CD4-positive, alpha-beta T cell (primary cell): ENCODE measurements at places on chromosomes 6 and 20.
A peak's percentile ranks its signal among the peaks of the same experiment; 100 is the strongest.

DNA sequence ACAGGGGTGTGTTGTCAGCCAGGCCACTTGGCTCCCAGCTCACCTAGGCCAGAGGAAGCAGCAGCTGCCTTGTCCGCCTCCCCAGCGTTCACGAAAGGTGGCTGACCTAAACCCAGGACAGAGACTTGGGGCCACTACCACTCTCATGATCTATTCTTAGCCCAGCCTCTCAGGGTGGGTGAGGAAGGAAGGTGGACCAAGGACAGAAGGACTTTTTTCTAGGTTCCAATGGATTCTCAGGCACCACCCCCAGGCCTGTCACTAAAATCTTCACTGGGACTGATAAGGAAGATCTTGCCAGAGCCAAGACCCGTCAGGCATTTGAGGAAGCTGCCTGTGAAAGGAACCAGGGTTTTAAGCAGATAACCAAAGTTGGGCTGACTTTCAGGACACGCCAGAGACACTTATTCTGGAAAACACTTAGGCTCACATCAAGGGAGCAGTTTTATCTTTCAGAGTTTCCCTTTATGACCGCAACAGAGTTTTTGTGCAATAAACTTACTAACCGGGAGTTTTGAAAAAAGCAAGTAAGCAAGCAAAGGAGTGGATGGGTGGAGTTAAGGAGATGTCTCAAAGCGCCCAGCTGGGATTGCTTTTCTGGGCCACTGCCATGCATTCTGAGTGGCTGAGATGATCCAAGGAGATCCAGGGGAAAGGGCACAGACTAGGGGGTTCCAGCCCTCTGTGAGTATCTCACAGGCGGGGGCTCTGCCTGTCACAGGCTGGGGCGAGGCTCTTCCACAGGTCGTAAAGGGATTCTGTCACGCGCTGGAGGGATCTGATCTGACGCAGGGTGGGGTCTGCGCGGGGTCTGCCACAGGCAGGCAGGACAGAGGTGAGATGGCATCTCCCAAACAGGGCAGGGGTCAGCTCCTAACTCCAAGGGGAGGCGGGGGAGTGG is 989 bp downstream of the FITM2 start:
- no peak for DNase-seq
- H3K27ac ChIP-seq, result no peak overlapping the region
- no peaks in the 10 kb centered on the region for H3K27me3 ChIP-seq
- H3K4me3 ChIP-seq, result peak overlapping the region; percentile 99

- no peak overlapping the region for H3K4me3 ChIP-seq
- no peak overlapping the region for H3K27ac ChIP-seq
- H3K36me3 ChIP-seq, result no peaks in the 10 kb centered on the region
- no peak for DNase-seq
These were observed 86.9 kb downstream of the KIF6 start for GRCh38 chr6:39638126-39638822.

DNA sequence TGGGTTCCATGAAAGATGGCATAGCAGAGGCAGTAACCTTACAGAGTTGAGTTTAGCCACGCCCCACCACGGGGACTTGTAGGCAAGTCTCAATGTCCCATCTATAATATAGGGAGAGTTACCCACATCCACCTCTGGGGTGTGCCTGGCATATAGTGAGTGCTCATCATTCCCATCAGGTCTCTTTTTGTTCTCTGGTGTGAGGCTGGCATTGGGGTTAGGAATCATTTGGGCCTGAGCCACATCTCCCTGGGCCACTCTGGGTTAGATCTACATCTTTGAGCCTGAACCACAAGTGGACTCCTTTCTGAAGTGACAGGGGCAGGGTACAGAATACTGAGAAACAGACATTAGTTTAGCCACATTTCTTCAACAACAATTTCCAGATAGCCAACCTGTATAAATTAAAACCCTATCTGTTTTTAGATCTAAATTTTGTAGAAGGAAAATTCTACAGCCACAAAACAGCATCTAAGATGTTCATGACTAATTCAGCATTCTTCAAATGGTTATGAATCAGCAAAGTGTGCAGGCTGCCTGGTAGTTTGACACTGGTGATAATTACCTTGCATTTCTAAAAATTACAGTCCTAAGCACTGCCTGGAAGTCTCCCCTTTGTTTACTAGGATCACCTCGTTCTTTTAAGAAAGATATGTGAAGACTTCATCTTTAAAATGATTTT is 20.1 kb downstream of the RNF24 start:
- H3K4me1 ChIP-seq, result peaks cover 23% of the 10 kb centered on the region
- no peaks in the 10 kb centered on the region for H3K27me3 ChIP-seq
- H3K27ac ChIP-seq, result no peak overlapping the region
- no peaks in the 10 kb centered on the region for H3K36me3 ChIP-seq

DNA sequence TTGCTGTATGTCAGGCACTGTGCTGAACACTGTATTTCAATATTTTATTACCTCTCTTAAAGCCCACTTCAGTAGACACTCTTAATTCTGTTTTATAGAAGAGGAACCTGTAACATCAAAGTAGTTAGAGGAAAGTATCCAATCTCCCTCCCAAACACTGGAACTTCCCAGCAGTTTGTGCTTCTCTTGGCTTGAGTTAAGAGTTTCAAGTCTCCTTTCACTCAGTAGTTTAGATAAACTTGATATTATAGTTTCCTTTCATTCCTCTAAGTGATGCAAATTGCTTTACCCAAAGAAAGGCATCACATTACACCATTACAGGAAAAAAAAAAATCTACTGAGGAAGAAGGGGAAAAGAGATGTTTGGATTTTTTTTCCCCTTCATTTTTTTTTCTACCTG is 164.3 kb downstream of the TSHZ2 start:
- no peaks in the 10 kb centered on the region for H3K4me1 ChIP-seq
- H3K4me3 ChIP-seq, result no peak overlapping the region
- no peaks in the 10 kb centered on the region for H3K27me3 ChIP-seq
- H3K36me3 ChIP-seq, result no peaks in the 10 kb centered on the region

DNA sequence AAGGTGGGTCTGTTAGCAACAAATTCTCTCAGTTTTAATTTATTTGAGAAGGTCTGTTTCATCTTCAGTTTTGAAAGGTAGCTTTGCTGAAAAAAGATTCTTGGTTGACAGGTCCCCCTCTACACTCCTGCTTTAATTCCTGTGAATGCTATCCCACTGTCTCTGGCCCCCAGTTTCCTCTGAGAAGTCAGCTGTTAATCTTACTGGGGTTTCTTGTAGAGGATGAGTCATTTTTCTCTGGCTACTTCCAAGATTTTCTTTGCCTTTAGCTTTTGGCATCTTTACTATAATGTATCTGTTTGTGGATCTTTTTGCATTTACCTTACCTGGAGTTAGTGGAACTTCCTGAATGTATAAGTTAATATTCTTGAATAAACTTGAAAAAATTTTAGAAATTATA is 122.7 kb downstream of the MMS22L start:
- H3K4me1 ChIP-seq, result no peaks in the 10 kb centered on the region
- H3K4me3 ChIP-seq, result no peak overlapping the region
- peaks cover 19% of the 10 kb centered on the region for H3K36me3 ChIP-seq
- H3K27me3 ChIP-seq, result no peaks in the 10 kb centered on the region
- no peak overlapping the region for H3K27ac ChIP-seq
- no peak for DNase-seq

GRCh38 chr6:133773776-133774175 is 115.1 kb upstream of the TCF21 start:
- no peak overlapping the region for H3K27ac ChIP-seq
- no peak overlapping the region for H3K4me3 ChIP-seq
- no peaks in the 10 kb centered on the region for H3K4me1 ChIP-seq
- H3K27me3 ChIP-seq, result no peaks in the 10 kb centered on the region
- DNase-seq, result no peak
- H3K36me3 ChIP-seq, result no peaks in the 10 kb centered on the region

GRCh38 chr20:57415771-57416170 is 24.6 kb downstream of the RBM38 start:
- H3K4me1 ChIP-seq, result peaks cover 13% of the 10 kb centered on the region
- no peak overlapping the region for H3K27ac ChIP-seq

DNA sequence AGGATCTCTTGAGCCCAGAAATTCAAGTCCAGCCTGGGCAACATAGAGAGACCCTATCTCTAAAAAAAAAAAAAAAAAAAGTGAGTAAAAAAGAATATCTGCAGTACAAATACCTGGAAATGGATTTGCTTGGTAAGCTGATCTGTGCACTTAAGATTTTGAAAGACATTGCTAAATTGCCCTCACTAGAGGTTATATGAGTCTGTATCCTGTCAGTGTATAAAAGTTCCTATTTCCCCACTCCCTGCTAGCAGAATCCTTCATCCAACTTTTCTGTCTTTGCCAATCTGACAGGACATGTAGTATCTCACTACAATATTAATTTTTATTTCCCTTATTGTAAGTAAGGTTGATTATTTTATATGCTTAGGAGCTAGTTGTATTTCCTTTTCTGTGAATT is 36.1 kb downstream of the BICRAL start:
- no peak for DNase-seq
- no peak overlapping the region for H3K27ac ChIP-seq
- H3K36me3 ChIP-seq, result peaks cover 10% of the 10 kb centered on the region
- no peaks in the 10 kb centered on the region for H3K27me3 ChIP-seq

DNA sequence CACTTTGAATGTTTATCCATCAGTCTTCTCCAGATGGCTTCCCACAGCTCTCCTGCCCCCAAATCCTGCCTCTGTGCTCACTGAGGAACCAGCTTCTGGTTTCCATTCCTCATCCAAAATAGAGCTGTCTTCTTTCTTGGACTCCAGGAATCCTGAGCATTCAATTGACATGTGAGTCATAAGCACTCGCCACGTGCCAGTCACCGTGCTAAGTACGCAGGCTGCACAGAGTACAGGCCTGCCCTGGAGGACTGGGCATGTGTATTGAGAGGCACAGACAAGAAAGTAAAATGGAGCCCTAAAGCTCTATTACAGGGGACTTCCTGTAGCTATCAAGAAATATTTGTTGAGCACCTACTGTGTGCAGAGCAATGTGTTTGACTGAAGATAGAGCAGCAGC is 39.7 kb upstream of the LRFN2 start:
- H3K27me3 ChIP-seq, result no peaks in the 10 kb centered on the region
- H3K4me1 ChIP-seq, result no peaks in the 10 kb centered on the region
- DNase-seq, result no peak
- H3K36me3 ChIP-seq, result no peaks in the 10 kb centered on the region
- no peak overlapping the region for H3K27ac ChIP-seq

DNA sequence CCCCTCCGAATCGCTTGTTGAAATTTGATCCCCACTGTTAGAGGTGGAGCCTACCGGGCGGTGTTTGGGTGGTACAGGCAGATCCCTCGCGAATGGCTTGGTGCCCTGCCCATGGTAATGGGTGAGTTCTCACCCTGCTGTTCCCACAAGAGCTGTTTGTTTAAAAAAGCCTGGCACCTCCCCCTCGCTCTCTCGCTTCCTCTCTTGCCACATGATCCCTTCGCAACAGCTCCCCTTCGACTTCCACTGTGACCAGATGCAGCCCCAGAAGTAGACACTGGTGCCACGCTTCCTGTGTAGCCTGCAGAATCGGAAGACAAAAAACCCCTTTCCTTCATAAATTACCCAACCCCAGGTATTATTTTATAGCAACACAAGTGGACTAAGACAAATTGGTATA is 292.2 kb upstream of the QKI start:
- no peak for DNase-seq
- H3K36me3 ChIP-seq, result no peaks in the 10 kb centered on the region
- no peaks in the 10 kb centered on the region for H3K27me3 ChIP-seq
- H3K4me3 ChIP-seq, result no peak overlapping the region
- no peaks in the 10 kb centered on the region for H3K4me1 ChIP-seq
- H3K27ac ChIP-seq, result no peak overlapping the region

GRCh38 chr20:13105039-13105438 is 96.3 kb downstream of the SPTLC3 start:
- H3K27ac ChIP-seq, result no peak overlapping the region
- H3K27me3 ChIP-seq, result no peaks in the 10 kb centered on the region
- no peaks in the 10 kb centered on the region for H3K4me1 ChIP-seq
- no peak overlapping the region for H3K4me3 ChIP-seq
- no peak for DNase-seq
- H3K36me3 ChIP-seq, result no peaks in the 10 kb centered on the region

DNA sequence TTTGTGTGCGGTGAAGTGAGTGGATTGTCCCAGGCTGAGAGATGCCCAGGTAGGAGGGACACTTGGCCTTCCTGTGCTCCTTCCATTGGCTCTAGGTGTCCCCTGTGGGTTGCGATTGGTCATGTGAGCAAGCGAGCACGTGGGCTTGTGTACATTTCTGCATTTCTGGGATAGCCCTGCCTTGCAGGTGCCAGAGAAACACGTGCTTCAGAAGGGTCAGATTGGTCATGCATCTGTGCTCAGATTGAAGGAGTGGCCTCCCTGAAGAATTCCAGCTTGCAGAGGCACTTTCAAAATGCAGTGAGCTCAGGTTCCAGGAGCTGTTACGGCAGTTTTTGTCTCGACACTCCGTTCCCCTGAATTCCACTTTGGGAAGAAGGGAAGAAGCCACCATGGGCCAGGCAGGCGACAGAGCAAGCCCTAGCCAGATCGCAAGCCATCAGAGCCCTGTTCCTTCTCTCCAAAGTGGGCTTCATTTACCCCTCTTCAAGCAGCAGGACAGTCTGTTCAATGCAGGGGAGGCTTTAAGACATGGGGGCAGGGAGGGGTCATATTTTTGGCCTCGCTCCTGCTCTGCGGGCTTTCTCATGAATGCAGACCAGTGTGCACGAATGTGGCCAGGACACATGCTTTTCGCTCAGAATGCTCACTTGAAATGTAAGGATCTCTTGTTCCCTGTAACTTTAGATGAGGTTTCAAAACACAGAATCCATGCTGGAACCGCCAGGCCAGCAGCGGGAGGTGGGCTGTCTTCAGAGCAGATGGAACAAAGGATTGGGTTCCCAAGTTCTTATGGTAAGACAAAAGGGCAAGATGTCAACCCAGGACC is 78.6 kb upstream of the AKAP12 start:
- H3K36me3 ChIP-seq, result no peaks in the 10 kb centered on the region
- H3K4me1 ChIP-seq, result no peaks in the 10 kb centered on the region
- no peak for DNase-seq
- no peak overlapping the region for H3K27ac ChIP-seq
- H3K27me3 ChIP-seq, result no peaks in the 10 kb centered on the region
- H3K4me3 ChIP-seq, result no peak overlapping the region

GRCh38 chr6:17866876-17867444 is 120.5 kb downstream of the KIF13A start:
- no peaks in the 10 kb centered on the region for H3K36me3 ChIP-seq
- no peaks in the 10 kb centered on the region for H3K27me3 ChIP-seq
- no peak overlapping the region for H3K4me3 ChIP-seq
- no peaks in the 10 kb centered on the region for H3K4me1 ChIP-seq
- no peak for DNase-seq
- no peak overlapping the region for H3K27ac ChIP-seq

DNA sequence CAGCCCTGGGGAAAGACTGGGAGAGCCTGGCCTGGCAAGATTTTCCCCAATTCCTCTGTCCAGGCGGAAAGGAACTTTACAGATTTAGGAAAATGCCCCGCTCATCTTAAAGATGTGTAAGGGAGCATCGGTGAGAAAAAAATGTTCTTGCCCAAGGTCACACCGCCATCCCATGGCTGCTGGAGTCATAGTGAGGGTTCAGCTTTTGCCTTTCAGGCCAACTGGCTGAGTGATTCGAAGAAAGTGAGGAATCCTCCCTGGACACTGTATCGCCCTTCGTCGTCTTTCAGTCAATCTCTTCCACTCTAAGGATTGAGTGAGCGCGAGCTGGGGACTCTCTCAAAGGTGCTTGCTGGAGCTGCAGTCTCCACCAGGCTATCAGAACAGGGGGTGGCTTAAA is 1.4 kb downstream of the WFDC2 start:
- H3K27ac ChIP-seq, result no peak overlapping the region
- peaks cover 16% of the 10 kb centered on the region for H3K4me1 ChIP-seq
